Mesendoderm (in vitro differentiated cells): ENCODE measurements at places on chromosomes 3 and 15.
A peak's percentile ranks its signal among the peaks of the same experiment; 100 is the strongest.

DNA sequence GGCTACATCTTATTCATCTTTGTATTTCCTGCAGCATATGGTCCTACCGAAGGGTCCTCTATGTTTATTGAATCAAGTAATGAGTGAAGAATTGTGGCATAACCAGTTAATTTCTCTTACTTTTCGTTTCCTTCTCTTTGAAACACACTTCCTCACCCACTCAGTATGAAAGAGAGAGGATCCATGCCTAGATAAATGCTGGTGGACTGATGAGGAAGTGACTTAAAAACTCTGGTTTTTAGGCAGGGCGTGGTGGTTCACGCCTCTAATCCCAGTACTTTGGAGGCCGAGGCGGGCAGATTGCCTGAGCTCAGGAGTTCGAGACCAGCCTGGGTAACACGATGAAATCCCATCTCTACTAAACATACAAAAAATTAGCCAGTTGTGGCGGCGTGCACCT lies 2.2 kb upstream of the MB21D2 start:
- no peak for DNase-seq

GRCh38 chr15:50940506-50940905 lies 32.0 kb downstream of the AP4E1 start:
- DNase-seq, result no peak

GRCh38 chr15:91127236-91127955 lies 27.3 kb downstream of the SV2B start:
- DNase-seq, result no peak

- DNase-seq, result no peak
Measured at GRCh38 chr3:52530918-52531826, 2.5 kb downstream of the NT5DC2 start.

DNA sequence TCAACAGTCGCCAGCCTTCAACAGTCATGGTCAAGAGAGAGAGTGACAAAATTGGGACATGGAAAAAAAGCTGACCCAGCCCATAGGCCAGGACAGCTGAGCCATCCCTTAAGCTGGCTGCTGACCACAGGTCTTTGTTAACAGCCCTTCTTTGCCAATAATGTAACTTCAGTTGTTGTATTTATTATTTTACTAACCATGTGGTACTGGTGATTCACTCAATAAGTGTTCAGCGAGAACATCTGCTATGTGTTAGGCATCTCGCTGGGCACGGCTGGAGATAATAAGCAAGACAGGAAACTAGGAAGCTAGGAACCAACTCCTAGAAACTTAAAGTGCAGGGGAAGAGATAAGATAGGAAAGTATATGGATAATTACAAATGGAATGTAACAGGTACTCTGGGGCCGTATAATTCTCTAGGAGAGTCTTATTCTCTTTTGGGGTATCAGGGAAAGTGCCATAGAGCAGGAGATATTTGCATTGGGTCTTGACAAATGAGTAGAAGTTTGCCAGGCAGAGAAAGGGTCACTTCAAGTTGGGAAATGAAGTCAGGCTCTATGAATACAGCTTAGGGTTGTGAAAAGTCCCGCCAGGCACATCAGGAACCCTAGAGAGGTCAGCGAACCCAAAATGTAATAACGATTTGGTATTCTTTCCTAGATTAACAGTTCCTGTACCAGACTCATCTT lies 84.0 kb upstream of the TRA2B start:
- DNase-seq, result peak; percentile 80

DNA sequence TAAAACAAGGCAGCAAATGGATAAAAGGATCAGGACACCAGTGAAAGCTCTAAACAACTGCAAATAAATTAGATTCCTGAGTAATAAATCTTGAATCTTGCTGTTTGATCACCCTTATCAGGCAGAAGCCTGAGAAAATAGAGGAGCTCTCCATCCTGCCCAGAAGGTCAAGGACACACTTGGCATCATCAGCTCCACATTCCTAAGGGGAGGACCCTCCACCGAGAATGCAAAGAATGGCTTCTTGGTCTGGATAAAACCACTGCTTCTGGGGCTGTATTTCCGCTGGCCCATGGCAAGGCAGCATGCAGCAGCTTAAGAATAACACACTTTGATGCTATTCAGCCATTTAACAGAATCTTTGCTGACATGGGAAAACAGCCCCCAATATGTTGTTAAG lies 108.9 kb upstream of the TSC22D2 start:
- peak; percentile 84 for DNase-seq
